CD4-positive, alpha-beta T cell treated with Interleukin-2 at 100 ng/mL for 4 hours (primary cell): ENCODE measurements at places on chromosomes 7 and 10.

DNA sequence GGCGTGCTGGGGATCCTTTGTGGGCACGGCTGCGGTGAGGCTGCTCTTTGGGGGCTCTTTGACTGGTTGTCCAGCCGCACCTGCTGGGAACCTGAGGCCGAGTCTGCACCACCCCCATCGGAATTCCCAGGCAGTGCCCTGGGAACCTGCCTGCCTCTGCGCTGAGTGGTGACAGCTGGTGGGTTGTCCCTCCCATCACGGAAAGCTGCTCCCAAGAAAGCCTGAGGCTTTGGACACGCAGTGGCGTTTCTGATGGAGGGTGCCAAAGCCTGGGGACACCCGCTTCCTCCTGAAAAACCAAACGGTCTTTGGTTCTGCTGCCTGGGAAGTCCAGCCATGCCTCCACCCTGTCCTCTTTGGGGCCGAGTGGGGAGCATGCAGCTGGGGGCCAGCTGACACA is 21.4 kb upstream of the SHH start:
- DNase-seq = no peak

- DNase-seq = no peak
These were observed 174.2 kb upstream of the TCERG1L start for GRCh38 chr10:131485732-131486131.

GRCh38 chr7:49273897-49274296 is 349.6 kb downstream of the CDC14C start:
- no peak for DNase-seq

GRCh38 chr10:127576740-127577161 is 27.6 kb downstream of the NPS start:
- DNase-seq = no peak

DNA sequence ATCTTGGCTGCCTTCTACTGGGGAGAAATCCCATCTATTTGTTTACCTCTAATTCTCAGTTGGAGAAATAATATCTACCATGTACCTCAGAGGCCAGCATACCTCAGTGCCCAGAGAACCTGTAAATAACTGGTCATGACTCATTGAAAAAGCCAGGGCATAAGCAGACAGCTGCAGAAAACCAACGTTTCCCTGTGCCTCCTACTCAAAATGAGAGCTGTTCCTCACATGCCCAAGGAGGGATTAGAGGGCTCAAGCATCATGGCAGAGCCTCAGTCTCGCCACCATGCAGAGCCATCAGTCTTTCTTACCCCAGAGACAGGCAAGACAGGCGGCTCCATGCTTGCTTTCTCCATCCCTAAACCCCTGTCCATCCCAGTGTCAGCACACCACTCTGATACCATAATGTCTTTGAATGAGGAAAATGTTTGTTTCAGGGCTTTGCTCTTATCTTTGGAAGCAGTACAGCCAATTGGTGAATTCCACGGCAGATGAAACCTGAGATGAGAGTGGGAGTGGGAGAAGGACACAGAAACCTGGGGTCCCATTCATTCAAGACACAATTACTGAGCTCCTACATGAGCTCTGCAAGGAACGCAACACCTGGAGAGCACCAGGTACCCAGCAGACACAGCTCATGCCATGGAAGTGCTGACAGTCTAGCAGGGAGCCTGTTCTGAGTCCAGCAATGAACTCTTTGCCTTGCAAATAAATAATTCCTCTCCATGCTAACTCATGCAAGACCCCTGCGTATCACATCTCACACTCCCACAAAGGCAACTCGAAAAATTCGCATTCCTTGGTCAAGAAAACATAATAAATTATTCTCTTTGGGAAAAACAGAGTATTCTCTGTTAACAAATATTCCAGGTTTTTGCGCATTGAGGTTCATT is 21.1 kb downstream of the PON1 start:
- DNase-seq = no peak
